ENCODE measurements at places on chromosomes 6 and 20.

DNA sequence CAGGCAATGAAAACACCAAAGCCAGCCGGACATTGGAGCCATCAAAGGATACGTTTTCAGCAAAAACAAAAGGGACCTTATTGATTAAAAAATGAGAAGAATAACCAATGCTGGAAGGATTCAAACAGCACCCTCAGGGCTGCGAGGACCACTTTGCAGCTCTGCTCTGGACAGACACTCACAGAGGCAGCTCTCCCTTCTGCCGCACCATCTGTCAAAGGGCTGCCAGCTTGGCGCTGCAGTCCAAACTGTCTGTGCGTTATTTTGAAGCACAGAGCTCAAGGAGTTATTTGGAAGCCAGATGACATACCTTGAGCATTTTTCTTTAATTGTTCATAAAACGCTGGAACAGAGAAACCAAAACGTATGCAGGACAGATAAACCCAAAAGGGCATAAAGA is 85.2 kb downstream of the KIF16B start:
- DNase-seq = no peak

DNA sequence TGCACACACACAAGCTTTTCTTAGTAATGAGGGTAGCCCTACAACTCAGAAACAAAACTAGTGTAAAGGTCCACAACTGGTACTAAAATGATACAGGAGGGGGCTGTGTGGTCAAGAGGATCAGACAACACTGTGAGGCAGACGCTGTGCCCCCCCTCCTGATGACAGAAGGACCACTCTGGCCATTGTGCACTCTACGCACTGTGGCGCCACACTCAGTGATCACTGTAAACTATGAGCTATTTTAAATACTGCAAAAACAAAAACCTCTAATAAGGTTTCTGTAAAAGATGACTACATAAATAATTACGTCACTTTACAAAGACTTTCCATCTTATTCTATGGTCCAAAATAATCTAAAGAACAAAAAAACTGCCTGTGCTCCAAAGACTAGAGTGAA is 96.1 kb downstream of the SLC23A2 start:
- no peak for DNase-seq

DNA sequence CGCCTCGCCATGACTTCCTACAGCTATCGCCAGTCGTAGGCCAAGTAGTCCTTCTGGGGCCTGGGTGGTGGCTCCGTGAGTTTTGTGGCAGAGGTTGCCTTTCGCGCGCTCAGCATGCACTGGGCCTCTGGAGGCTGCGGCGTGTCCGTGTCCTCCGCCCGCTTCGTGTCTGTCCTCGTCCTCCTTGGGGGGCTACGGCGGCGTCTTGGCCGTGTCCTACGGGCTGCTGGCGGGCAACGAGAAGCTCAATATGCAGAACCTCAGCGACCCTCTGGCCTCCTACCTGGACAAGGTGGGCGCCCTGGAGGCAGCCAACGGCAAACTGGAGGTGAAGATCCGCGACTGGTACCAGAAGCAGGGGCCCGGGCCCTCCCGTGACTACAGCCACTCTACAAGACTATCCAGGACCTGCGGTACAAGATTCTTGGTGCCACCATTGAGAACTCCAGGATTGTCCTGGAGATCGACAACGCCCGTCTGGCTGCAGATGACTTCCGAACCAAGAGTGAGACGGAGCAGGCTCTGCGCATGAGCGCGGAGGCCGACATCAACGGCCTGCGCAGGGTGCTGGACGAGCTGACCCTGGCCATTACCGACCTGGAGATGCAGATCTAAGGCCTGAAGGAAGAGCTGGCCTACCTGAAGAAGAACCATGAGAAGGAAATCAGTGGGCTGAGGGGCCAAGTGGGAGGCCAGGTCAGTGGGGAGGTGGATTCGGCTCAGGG is 296.3 kb downstream of the OGFRL1 start:
- no peak for DNase-seq

DNA sequence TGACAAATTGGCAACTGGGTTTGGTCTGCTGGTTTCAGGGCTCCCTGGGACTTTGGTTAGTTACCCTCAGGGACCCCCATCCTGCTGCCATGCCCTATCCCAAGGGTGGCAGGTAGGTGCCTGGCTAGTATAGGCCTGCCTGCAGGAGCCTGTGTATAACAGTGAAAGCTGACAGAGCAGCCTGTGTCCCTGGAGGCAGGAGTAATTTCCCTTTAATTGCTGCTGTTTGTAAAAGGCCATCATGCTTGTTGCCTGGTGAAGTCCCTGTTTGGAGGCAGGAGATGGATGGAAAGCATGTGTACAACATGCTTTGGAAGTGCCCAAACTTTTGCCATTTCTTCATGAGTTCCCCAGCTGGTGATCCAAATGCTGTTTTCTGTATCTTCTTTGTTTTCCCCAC is 30.1 kb downstream of the CMTR1 start:
- no peak for DNase-seq

- DNase-seq = no peak
These were observed 951.1 kb upstream of the ADGRB3 start for GRCh38 chr6:67683960-67684359.

DNA sequence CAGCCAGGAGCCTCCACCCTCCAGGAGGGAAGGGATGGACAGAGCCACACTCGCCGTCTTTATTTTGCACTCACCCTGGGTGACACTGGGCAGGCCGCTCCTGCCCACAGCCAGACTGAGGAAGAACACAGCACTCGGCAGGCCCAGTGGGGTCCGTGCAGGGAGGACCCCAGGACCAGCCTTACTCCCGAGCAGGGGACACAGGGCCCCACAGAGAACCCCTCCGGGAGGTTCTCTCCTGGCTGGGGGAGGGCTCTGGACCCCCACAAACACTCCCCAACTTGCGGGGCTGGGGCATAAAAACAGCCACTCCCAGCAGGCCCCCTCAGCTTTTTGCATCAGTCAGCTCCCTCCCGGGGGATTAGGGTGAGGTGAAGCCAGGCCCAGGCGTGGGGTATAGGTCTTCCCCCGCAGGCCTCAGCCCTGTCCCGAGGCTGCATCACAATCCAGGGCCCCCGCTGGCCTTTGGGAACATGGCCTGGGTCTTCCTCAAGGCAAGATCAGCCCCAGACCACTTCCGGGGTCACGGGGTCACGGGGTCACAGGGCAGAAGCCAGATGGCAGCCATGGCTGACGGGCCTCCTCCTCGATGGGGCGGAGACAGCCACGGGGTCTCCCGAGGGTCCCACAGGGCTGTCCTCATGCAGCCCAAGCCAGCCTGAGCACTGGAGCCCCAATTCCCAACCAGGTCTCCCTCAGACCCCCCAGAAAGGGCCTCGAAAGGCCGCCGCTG is 3.2 kb downstream of the TNFRSF6B start:
- DNase-seq = no peak

DNA sequence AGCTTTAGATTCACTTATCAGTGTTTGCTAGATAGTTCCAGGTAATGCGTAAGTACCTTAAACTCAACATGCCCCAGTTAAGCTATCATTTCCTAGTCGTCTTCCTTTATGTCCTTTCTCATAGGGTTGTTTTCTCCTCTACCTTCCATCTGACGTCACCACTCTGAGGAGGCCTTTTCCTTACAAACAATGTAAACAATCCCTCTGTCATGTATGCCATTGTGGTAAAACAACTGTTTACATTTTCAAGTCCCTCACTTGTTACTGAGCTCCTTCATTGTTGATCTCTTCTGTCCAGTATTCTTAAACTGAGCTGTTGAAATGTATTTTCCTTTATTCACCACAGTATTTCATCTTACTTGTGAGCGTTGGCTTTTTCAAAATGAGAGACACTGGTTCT is 45.4 kb upstream of the PLCG1 start:
- no peak for DNase-seq

DNA sequence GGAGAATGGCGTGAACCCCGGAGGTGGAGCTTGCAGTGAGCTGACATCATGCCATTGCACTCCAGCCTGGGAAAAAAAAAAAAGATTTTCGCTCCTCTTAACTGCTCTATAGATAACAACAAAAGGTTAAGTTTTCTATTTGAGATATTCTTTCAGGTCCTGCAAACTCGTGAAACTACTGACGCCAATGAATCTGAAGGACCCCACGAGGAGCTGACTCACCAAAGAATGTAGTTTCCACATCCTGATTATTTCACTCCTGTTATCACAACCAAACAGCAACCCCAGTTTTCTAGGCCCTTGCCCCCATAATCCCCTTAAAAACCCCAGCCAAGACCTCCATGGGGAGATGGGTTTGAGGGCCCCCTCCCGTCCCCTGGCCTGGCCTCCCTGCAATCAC is 58.7 kb downstream of the OTOR start:
- DNase-seq = no peak

DNA sequence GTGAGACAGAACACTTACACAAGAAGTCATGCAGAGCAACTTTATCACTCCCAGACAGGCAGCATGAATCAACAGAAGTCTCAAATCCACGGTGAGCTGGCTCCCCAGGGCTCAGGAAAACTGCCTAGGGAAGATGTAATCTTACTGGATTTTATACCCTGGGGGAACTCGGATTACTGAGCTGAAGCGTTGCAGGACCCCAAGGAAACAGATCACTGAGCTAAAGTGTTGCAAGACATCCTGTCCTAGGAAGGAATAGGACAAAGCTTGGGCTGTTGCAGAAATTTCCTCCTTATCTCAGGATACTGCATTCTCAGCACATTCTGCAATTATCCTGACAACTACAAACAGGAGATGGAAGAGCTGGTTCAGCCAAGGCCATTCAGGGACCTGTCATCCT is 224.8 kb downstream of the TFAP2A start:
- no peak for DNase-seq

- DNase-seq = no peak
These were observed 18.4 kb upstream of the TNFAIP3 start for GRCh38 chr6:137848672-137849071.

DNA sequence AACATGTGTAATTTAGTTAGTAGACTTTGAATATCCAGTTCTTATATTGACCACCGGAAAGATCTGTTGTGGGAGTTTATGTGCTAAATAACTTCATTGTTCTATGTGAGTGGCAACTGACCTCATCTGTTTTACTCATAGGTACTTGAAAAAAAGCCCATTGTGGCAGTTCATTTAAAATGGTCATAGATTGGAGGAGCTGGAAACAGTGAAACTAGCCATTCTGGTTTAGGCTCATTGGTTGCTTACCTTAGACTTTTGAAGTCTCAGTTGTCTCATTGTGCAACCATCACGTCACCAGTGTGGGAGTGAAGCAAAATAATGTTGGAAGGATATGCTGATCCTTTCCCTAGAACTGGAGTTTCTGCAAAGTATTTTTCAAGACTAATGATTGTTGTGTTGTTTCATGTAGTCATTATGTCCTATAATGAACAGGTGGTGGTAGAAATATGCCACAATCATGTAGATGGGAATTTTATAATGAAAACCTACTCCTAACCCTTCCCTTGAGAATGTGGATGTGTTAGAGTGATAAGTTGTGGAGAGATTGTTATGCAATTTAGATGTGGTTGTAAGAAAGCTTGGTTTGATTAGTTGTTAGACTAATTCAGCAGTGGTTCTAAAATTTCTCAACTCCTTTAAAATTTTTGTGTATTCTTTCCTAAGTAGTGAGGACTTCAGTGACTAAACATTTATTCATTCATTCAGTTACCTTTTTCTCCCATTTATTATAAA is 18.3 kb downstream of the DSP start:
- no peak for DNase-seq

GRCh38 chr6:136129365-136129764 is 120.7 kb downstream of the MTFR2 start:
- DNase-seq = no peak

- no peak for DNase-seq
These were observed 237.1 kb upstream of the AFDN start for GRCh38 chr6:167589615-167589940.

DNA sequence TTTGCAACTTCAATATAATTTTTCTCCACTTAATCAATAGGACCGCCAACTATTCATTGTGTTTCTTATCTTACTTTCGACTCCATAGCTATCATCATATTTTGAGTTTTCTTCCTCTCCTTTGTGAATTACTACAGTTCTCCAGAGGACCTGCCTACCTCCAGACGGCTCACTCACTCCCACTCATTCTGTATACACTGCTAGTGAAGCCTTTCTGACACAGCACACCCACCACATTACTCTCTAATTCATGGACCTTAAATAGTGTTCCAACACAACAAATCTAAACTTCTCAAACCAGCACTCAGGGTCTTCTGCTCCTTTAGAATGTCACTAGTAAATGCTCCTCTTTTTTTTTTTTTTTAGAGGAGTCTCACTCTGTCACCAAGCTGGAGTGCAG is 23.8 kb downstream of the FKBP5 start:
- DNase-seq = no peak

DNA sequence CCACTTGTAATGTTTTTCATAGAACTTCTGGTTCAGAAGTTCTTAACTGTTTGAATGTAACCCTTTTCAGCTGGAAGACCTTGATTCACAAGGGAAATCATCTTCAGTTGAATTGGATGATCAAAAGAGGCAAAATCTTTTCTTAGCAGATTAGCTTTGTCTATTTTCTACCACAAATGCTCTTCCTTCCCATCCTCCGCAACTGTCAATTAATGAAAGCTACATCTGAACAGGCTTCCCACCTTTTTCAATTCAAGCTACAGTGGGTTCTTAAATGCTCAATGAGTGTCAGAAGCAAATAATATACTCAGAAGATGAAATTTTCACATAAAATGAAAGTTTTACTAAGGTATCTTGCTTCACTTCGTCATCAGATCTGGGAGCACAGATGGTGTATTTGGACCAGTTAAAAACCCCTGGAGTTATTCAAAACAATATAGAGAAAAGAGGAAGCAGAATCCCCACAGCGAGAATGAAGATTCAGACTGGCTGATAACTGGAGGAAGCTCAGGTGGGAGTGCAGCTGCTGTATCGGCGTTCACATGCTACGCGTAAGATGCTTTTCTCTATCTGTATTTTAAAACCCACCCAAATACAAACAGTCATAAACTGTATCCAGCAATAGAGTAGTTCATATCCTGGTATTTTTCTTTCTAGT is 19.4 kb downstream of the QRSL1 start:
- DNase-seq = no peak

GRCh38 chr6:11366183-11366933 is 133.9 kb upstream of the NEDD9 start:
- no peak for DNase-seq

DNA sequence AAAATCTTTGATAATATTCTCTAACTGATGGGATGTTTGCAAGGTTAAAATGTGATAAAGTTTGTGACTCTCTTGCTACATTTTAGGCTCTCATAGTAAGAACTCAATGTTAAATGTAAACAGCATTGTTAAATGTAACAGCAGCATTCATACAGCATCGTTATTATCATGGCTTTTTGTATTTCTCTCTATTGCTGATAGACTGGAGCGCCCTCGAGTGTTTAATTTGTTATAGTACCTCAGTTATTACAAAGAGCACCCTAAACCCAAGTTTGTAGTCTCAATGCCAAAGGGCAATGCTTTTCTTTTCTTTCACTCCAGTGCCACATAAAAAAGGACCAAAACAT is 14.9 kb upstream of the TTPAL start:
- no peak for DNase-seq

Data from stimulated activated CD4-positive, alpha-beta T cell treated with anti-CD3 and anti-CD28 coated beads, Interleukin-1b, Interleukin-23, amount 100 ng/mL, for 1 hour (primary cell).